ENCODE measurements at places on chromosomes 11 and 22. TPM values are rescaled to one million over a fixed set of nuclear protein-coding genes. Genes with fewer than 3 reads are reported as not detected.

The SOX10 gene
- not detected for total RNA-seq

The HORMAD2 gene
- total RNA-seq, result 0.09 TPM

The SLC17A6 gene
- total RNA-seq, result not detected

The GTSE1 gene
- total RNA-seq, result 91.9 TPM

The CALCA gene
- not detected for total RNA-seq

The OR2AT4 gene
- not detected for total RNA-seq

The SMIM35 gene
- total RNA-seq, result 4.0 TPM

The OR51B4 gene
- total RNA-seq, result not detected

The FGF19 gene
- not detected for total RNA-seq

The NAV2 gene
- total RNA-seq, result 0.26 TPM

The KRTAP5-10 gene
- total RNA-seq, result not detected

The TMEM134 gene
- total RNA-seq, result 41.9 TPM

The NOX4 gene
- total RNA-seq, result not detected

The ZNHIT2 gene
- total RNA-seq, result 13.5 TPM

The RBM14 gene
- total RNA-seq, result 176 TPM

DNA sequence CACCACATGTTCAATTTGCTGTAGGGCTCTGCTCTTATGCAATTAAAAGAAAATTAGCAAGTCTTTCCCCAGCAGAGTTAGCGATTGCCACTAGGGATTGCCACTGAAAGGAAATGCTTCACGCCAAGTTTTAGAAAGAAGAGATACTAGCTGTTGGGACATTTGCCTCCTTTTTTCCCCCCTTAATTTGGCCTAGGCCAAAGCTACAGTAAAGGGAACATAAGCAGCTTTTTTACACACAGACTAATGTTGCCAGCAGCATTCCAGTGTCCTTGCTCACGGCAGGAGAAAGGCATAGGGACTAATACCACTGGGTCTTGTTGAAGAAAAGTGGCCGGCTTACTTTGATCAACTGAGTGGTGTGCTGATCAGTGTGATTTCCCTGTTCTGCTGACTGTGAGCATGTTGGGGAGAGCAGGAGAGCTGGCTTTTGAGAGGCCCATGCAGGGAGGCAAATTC is 71.2 kb downstream of the PHF21A start:
- DNase-seq, result no peak

- DNase-seq, result no peak
These were observed 5.7 kb upstream of the TTLL8 start for GRCh38 chr22:50063589-50064393.

DNA sequence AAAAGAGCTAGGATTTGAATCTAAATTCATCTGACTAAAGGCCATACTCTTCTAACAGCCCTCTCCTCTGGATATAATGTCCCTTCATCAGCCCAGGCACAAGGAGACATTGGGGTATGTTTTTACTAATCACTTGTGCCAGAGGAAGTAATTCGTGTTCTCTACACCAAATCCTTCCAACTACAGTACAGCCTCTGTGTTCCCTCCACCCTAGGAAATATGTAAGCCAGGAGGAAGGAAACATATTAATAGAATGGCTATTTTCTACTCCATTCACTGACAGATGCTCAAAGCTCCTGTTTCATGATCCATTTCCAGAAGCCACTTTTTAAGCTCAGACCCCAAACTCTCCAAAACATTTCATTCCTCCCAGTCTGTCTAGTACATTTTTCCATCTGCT is 12.0 kb upstream of the UBQLNL start:
- no peak for DNase-seq

DNA sequence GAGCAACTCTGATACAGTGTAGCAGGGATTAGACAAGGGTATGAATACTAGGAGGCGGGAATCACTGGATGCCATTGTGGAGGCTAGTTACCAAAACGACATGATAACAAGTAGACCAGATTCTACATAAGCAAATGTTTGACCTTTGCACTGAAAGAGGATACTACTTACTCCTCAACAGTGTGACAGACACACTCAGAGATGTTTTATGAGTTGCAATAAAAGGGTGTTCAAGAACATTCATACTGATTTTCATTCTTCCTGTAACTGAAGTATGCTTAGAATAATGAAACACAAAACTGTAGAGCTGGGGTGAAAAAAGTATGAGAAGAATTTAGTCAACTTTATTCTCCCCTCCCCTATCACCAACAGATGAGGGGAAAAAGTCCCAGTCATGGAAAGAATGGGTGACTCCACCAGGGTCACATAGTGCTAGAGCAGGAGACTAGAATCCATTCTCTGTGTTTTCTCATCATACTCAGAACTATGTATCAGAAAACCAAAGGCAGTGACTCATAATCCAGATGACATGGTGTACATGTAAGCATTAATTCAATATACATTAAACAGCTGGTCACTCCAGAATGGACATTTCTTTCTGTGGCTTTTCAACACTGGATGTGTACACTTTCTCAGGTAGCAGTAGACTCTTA is 32.8 kb downstream of the ARHGAP20 start:
- no peak for DNase-seq

GRCh38 chr11:73141031-73141308 is 1.1 kb downstream of the FCHSD2 start:
- peak; percentile 63 for DNase-seq

DNA sequence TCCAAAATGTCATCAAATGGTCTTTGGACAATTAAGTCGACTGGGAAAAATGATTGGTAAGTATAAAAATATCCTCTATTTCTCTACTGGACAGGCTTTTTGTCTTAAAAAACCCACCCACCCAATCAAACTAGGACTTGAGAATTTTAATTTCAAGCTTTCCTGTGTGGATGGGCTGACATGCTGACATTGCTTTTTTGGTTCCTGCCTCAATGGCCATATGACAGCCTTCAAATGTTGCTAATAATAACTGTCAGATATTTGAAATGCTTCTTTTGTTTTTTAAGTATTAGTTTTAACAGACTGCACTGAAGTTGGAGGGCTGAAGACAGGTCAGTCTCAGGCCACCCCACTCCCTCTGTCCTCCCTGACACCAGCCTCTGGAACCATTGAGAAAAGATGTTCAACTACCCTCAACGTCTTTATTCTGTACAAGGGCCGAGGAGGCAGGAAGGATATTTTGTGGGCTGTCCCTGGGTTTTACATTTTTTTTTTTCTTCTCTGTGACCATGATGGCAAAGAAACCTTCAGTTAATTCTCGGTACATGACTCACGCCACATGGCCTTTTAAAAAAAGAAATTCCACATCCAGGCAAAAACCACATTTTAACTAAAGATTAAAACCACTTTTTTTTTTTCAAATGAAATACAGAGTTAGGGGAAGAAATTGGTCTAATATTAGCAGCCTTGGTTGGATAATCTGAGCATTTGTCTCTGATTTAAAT is 130.4 kb downstream of the SLC1A2 start:
- no peak for DNase-seq

- no peak for DNase-seq
These were observed 16.6 kb downstream of the GDPD5 start for GRCh38 chr11:75509020-75509720.

- no peak for DNase-seq
These were observed 40.6 kb downstream of the RELT start for GRCh38 chr11:73416786-73417185.

DNA sequence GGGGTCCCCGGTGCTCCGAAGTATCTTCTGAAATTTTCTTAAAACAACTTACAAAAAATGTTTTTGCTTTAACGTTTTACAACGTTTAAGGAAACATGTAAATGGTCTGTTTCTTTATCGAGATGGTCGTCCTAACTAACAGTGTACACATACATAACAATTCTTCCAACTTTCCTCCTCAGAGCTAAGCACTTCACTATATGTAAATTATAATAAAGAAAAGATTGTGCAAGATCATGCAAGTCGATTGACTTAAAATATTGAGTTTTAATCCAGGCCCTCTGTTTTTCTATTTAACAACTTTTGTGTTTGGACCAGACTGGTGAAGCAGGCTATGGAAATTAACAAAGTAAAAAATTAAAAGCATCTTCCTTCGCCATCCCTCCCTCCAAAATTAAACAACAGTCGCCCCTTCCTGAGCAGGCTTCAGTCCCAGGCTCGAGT is 4.9 kb downstream of the ALX4 start:
- no peak for DNase-seq

DNA sequence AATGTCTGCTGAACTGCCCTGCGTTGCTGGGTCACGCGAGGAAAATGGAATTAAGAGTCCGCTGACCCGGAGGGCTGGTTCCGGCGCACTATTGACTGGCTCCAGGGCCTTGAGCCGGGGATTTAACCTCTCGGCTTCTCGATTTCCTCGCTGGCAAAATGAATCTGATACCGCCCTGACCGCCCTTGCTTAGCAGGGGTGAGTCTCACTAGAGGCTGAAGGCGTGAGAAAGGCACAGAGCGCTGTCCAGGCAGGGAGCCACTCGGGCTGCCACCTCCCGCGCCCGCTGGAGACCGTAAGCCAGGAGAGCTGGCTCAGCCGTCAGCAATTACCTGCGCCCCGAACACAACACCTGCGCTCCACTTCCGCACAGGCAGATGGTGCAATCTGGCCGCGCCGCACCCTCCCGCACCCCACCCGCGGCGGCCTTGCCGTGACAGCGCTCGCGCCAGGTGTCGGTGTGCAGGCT is 65.6 kb downstream of the BUD13 start:
- DNase-seq, result no peak

DNA sequence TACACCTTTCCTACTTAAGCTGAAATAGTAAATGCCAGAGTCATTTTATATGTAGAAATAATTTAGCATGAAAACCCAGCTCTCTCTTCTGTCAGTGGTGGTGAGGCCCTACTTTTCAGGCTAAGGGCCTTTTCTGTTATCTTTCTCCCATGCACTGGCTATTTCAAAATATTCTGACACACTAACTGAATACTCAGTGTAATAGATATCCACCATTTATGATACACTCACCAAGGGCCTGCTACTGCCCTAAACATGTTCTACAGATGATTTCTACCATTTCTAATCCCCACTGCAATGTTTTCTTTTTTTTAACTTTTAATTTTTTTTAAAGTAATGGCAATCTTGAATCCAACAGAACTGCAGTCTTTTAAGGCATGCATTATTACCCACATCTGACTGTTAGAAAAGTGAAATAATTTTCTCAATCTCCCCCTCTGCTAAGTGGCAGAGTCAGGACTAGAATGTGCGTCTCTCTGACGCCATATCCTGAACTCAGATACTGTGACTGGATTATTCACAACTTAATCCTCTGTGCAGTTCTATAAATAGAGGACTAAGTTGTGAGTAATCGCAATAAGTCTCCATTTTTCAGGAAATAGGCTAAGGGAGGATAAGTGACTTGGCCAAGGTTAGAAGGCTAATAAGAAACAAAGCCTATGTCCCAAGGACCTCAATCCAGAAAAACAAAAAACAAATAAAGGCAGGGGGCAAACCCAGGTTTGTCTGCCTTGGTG is 44.0 kb downstream of the GRAMD1B start:
- no peak for DNase-seq

DNA sequence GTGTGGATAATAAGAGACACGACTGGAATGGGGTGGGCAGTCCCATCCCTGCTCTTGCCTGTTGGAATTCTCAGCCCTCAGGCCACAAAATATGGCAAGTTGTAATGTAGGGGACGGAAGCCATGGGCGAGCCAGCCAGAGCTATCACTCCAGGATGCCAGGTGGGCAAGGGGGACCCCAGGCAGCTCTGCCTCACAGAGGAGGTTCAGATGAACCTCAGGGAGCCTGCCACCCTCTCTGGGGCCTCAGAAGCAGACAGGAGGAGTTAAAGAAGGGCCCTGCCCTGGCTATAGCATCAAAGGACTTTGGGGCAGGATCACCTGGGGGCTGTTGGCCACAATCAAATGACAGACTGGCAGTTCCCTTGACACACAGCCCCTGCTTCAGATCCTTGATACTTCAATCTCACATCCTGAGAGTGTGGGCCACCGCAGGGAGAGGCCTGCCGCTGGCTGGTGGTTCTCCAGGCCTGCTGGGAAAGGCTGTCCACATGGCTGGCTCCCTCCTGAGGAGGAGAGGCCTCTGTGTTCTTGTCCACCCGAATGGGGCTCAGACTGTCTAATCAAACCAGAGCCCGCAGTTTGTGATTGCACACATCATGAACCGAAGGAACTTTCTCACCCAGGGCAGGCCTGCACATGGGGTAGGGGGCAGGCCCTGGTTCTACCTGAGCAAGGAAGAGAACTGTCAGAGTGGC is 31.4 kb downstream of the IGLL1 start:
- DNase-seq, result no peak

DNA sequence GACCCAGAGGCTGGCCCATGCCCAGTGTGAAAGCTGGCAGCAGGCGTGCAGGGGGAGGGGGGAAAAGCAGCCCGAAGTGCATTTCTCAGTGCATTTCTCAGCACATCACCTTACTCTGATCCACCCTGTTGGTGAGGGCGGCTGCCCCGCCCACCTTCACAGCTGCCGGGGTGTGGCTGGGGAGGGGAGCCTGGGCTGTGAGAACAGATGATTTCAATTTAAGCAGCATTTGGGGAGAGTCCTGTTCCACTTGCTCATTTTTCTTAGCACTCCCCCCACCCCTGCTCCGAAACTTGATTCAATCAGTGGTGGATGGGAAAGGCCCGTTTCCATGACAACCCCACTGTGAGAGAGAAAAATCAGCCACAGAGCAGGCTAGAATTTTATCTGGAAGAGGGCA is 84.8 kb downstream of the SNX19 start:
- DNase-seq, result no peak

DNA sequence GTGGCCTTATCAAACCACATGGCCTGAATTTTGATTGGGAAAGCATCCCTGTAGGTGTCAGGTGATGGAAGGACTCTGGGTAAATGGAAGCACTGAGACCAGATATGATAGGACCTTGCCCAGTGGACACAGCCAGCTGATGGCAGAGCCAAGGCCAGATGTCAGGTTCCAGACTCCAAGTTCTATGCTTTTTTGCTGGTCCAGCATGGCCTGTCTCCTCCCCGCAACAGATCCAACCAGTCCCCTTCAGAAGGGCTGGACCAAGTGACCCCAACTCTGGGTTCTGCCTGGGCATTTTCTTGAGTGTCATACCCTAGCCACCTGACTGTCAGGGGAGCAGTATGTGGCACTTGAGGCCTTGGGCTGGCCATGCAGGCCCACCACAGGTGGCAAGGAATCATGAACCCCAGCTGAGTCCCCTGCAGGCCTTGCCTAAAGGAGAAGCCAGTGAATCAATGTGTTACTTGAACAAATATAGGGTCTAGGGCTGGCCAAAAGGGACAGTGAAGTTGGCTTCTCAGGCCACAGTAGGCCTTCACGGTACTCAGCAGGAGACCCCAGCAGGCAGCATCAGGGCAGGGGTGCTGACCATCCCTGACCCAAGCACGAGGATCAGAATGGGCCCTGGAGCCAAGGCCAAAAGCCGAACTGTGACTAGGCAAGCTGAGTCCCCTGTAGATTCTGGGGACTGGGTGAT is 27.1 kb downstream of the KCNQ1OT1 start:
- no peak for DNase-seq

DNA sequence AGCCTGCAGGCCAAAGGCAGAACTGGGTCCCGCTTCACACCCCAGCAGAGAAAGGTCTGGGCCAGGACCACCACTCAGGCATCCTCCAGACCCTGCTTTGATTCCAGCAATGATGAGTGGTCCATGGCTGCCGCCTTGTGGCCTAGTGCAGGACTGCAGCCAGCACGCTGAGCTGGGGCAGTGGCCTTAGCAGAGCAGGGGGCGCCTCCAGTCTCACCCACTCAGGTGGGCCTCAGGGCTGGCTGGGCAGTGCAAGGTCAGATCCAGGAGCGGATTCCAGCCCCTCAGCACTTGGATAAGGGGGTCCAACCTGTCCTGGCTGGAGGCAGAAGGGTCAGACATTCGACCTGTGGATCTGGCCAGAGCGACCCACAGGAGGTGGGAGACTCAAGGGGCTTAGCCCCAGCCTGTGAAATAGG is 9.6 kb upstream of the PDE2A start:
- peak; percentile 78 for DNase-seq

Measured in activated CD8-positive, alpha-beta memory T cell treated with anti-CD3 and anti-CD28 coated beads, Interleukin-2, amount 10 ng/mL, durations not matched to agents 7 days and 5 days (primary cell).